AG08396 (cell line): ENCODE measurements at places on chromosomes 5 and 9.

DNA sequence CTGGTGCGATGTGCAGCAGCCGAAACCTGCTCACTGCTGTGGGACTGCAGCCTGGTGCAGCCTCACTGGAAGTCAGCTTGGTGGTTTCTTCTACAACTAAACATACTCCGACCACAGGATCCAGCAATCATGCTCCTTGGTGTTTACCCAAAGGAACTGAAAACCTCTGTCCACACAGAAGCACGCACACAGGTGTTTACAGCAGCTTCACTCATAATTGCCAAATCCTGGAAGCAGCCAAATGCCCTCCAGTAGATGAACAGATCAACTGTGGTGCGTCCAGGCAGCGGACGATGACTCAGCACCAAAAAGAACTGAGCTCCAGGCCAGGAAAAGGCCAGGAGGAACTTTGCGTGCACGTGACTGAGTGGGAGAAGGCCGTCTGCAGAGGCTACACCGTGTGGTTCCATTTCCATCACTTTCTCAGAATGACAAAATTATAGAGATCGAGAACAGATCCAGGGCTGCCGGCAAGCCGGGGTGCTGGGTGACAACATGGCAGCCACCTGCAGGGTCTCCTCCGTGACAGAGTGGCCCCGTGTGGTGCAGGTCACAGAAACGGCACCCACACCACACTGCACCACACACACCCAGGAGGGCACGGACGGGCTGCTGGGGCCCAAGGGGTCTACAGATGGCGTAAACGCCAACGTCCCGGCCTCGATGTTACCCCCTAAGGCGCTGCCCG lies 23.1 kb upstream of the NSMF start:
- peak; percentile 84 for DNase-seq

- no peak for DNase-seq
Observed at GRCh38 chr5:158349987-158350386, 491.0 kb upstream of the CLINT1 start.

- DNase-seq, result no peak
Observed at GRCh38 chr5:142966121-142966420, 195.9 kb downstream of the ARHGAP26 start.

- DNase-seq, result no peak
Observed at GRCh38 chr5:61647672-61648071, 315.6 kb downstream of the ZSWIM6 start.

DNA sequence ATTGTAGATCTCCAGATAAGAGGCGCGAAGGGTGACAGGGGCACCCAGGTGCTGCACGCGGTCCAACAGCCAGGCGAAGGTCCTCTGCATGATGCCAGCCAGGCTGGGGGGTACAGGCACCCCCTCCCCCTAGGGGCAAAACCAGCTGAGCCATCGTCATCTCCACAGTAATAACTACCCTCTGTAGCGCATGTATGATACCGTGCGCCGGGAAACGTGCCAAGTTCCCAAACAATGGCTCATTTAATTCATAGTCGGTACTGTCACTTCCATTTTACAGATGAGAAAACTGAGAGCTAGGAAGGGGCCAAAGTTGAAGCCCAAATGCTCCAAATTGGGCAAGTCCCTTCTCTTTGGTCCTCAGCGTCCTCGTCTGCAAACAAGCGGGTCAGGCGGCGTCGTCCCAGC lies 1.5 kb downstream of the KIF12 start:
- no peak for DNase-seq

- DNase-seq, result no peak
Observed at GRCh38 chr9:133707763-133708245, 30.3 kb downstream of the SARDH start.

DNA sequence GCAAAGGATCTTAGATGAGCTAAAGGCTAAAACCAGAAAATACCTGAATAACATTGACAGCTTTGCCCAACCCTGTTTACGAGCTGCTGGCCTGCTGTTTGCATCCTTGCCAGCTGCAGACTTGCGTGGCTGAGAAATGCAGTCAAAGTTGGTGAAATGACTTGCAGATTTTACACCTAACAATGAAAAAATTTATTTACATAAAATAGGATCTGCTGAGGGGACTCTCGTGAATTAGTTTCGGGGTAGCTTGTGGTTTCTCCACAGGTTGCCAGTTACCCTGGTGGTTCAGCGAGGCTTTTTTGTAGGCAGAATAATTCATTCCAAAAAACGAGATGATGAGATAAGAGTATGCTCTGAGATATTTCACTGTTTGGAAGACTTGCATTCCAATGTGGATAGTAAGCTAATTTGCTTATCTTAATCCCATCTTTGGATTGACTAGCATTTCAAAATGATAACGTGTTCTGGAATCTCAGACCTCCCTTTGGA lies 65.7 kb upstream of the FANCC start:
- peak; percentile 59 for DNase-seq

DNA sequence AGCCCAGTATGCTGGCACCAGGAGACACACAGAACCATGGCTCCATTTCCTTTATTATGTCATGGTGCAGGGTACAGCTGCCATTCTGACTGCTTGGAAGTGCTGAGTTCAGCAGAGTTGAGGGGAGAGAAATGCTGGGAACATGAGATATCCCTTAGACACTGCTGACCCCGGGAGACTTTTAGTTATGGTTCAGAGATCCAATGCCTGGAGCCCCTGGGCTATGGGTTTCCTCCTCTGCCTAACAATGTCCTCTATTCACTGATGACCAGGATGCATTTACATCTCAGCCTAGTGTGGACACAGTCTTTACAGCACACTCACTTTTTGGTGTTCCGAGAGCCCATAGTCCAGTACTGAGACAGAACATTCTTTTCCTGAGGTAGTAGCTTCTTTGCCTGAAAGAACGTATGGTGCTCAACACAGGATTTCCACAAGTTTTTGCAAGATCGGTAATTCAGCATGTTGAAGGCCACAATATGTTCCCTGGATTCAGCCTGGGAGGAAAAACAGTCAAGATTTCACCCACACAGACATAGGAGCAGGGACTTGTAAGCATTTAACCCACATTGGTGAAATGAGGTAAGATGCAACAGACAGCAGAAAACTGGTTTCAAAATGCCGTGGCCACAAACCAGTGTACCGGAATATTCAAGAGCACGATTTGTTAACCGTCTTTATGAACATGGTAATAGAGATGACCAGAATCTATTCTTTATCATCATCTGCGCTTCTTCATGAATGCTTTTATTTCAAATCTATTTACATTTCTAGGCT lies 71.3 kb downstream of the PTPN3 start:
- no peak for DNase-seq

DNA sequence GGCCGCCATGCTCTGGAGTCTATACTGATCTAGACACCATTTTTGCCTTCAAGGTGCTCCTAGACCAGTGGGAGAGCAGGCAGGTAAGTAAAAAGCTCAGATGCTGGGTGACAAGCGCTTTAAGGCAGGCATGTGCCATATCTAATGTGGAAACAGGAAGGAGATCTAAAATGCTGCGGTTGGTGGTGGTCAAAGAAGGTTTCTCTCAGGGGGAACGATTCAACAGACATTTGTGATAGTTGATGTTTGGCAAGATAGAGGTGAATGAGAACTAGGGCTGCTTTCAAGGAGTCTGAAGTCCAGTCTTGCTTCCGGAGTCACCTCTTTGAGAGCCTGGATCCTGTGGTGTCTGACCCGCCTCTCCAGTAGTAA lies 146.2 kb upstream of the KLF4 start:
- DNase-seq, result no peak

DNA sequence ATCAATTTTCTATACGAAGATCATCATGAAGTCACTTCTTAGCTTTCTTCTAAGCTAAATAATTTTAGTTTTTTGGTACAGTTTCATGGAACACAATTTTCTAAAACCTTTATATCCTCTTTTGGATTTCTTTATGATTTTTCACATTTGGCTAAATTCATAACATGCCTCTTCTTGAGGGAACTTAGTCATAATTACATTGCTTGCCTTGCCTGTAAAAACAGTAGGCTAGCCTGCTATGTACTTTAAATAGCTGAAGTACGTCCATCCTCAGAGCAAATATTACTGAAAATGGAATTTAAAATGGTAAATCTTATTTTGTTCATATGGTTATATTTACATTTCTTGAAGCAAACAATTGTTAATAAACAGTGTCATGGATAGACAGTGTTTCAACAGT lies 225.0 kb downstream of the VPS13A start:
- DNase-seq, result no peak

DNA sequence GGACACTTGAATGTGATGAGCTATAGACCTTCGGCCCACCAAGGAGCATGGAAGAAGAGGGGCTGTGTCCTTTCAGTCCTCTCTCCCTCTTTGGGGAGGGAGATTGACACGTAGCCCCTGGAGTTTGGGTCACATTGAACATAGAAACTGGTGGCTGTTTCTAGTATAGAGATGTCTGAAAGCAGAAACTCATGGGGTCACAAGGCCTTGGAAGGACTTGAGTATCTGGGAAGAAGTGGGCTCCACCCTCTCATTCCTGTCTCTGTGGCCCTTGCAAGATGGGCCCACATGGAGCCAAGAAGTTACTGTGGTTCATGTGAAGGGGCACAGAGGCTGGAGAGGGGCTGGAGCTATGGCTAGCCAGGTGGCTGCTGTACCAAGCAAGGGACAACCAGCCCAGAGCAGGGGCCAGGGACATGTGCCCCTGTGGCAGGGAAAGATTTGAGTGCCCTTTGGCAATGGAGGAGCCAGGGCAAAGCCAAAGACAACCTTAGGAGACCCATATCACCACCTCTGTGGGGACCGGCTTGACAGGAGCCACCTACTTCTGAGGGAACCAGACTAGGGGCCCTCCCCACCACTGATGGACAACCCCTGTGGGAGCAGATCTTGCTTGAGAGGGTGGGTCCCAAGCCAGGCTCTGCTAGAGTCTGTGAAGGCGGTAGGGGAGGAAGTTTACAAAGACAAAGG lies 12.8 kb upstream of the ANGPTL2 start:
- DNase-seq, result no peak

- no peak for DNase-seq
Observed at GRCh38 chr5:173664154-173664526, 47.7 kb upstream of the BOD1 start.

DNA sequence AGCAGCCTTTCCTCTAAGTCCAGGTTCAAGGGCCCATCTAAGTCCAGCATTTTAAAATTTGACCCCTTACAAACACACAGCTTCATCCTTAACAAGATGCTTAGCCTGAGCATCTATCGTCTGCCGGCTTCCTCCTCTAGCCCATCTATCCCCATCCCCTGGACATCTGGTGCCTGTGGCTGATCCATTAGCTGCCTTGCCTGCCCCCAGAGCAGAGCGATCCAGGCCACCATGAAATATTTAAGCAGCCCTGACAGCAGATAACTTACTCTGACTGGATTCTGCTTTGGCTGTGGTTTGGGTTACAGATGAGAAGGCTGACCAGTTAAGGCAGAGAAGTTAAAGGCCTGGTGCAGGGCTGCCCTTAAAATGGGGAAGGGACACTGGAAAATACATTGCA lies 30.9 kb upstream of the CPEB4 start:
- no peak for DNase-seq

GRCh38 chr9:127708952-127709587 lies 2.3 kb downstream of the CFAP157 start:
- DNase-seq, result no peak

DNA sequence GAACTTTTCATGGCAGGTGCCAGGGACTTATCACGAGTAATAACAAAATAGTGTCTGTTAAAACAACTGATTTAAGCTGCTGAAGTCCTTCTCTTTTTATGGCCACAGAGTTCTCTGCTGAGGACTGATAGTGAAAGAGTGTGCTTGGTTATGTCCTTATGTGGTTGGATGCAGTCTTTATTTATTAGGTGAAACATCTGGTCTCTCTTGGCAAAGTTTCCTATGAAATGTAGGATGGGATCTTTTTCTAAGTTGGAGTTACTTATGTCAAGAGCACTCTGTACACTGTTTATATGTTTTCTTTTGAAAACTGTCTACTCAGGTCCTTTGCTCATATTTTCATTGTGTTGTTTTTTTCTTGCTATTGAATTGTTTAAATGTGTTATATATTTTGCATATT lies 1816.1 kb upstream of the C9orf72 start:
- DNase-seq, result no peak

- DNase-seq, result no peak
Observed at GRCh38 chr5:138275379-138275782, 960 bp upstream of the GFRA3 start.

DNA sequence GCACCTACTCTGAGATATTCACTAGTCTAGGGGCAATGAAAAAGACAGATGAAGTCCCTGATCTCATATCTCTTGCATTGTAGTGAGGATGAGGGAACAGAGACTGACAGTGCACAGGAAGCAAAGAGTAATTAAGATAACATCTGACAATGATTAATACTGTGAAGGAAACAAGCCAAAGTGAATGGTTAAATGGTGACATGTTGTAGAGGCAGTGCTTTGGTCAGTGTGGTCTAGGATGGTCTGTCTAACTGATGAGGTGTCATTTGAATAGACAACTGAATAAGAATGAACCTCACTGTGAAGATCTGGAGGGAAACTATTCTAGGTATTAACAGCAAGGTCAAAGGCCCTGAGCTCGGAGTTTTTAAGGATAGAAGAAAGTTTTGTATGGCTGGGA lies 333.3 kb upstream of the GRIA1 start:
- no peak for DNase-seq

DNA sequence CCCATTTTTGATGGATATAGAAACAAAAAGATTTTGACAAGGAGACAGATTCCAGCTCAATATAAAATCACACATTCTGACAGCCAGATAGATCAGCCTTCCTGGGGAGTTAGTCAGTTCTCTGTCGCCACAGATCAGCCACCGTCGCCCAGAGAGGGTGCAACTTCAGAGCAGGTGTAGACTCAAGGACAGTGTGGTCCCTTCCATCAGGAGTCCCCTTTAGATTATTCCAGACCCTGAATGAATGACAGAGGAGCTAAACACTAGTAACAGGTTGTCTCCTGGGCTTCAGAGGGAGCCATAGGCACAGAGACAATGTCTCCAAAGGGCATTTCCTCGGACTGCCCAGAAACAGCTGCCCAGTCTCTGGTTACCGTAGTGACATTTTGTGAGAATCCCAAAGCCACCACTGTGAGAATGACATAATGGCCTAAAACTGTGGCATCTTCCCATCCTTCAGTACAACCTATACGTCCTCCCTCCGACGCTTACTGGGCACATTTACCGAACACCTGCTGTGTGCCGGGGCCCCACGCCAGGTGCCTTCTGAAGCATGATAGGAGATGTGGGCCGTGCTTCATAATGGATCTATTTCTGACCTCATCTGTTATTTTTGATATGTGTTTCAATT lies 47.4 kb upstream of the SLC2A8 start:
- DNase-seq, result no peak

DNA sequence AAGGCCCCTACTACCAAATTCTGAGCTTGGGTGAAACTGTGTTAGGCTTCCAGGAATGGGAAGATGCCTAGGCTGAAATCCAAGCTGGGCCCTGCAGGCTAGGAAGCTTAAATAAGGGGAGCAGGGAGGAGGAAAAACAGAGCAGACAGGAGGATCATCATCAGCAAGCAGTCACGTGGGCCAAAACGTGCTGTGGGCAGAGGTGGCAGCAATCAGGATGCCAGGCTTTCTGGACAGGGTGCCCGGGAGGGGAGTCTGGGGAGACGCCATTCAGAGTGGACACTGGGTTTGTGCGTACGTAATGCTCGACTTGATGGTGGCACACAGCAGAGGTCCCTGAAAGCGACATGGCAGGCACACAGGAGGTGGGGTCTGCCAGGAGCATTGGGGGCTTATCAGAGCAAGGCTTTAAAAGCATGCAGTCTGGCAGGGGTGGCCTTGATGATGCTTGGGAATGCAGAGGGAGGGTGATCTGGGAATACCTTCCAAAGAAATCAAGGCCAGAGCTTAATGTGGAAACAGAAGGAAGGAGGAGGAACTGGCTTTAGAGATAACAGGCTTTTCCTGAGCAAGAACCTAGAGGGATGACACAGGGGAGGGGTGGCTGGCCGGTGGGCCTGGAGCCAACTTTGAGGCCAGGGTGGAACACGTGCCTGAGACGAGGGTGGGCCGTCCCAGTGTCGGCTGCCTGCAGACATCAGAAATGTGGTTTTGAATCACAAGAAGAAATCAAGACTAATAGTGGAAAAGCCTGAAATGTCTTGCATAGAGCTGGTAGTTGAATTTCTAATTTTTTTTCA lies 212.5 kb downstream of the GADD45G start:
- no peak for DNase-seq
